RWPE1 (cell line): ENCODE measurements at places on chromosomes 6 and 20.

- DNase-seq = no peak
Measured at GRCh38 chr6:149905371-149905910, 7.5 kb upstream of the RAET1E start.

- no peak for DNase-seq
Measured at GRCh38 chr6:55541024-55541423, 38.0 kb downstream of the HMGCLL1 start.

DNA sequence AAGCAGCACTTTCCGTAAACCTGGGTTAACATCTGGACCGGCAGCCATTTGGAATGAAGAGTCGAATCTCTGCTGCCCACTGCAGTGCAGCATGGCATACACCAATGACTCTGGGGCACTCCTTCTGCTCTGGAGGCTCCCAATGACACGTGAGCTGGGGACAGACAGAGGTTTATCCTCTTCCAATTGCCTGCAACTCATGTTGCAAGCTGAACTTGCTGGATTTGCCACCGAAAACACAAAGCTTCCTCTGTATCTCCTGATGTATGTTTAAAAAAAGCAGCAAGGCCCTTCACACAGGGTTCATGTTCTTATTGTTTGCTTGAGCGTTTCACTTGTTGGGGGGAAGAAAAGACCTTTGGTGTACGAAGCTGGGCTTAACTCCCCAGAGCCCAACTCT, 10.8 kb downstream of the NCOA5 start:
- no peak for DNase-seq

DNA sequence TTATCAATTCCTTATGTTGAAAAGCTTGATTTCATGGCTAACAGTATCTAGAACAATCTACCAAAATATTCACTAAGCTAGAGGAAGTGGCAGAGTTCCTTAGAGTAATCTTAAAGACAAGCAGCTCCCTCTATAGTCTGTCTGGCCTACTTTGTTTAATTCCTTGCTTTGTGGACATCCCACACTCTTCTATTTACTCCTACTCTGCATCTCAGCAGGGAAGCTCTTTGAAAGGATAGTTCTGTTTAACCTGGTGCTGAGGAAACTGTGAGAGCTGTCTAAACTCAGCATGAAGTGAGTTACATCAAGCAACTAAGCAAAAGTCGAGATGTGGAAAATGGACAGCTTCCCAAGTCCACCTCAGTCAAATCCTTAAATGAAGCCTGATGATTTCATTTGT, 4.3 kb downstream of the REV3L start:
- DNase-seq = peak; percentile 13

DNA sequence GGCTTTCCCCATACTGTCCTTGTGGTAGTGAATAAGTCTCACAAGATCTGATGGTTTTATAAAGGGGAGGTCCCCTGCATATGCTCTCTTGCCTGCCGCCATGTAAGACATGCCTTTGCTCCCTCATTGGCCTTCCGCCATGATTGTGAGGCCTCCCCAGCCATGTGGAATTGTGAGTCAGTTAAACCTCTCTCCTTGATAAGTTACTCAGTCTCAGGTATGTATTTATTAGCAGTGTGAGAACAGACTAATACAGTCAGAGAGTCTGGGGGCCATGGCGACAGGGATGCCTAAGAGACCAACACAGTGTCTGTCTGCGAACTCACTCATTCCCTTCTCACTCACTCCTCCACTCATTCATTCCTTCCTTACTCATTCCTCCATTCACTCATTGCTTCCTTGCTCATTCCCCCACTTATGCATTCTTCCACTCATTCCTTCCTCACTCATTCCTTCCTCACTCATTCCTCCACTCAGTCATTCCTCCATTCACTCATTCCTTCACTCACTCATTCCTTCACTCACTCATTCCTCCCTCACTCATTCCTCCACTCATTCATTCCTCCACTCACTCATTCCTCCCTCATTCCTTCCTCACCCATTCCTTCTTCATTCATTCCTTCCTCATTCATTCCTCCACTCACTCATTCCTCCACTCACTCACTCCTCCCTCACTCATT, 137.5 kb upstream of the AGPAT4 start:
- DNase-seq = no peak

DNA sequence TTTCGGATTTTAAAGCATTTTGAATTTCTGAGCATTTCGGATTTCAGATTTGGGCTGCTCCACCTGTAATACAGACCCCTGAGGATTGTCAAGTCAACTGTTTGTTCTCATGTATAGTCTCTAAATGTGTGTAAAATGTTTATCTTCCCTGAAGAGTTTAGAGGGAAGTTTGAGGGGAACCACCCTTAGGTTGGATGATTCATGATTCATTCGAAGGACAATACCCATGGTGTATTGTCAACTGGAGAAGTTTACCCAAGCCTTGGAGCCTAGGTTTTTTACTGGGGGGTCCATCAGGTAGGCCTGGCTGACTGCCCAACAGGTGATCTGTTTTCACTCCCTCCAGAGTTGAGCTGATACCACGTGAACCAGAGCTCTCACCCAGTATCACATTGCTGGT, 18.9 kb downstream of the GSTA4 start:
- DNase-seq = no peak

- peak; percentile 31 for DNase-seq
Measured at GRCh38 chr6:53530346-53530745, 14.6 kb downstream of the GCLC start.

GRCh38 chr6:106747139-106747538, 117.8 kb downstream of the QRSL1 start:
- peak; percentile 41 for DNase-seq

DNA sequence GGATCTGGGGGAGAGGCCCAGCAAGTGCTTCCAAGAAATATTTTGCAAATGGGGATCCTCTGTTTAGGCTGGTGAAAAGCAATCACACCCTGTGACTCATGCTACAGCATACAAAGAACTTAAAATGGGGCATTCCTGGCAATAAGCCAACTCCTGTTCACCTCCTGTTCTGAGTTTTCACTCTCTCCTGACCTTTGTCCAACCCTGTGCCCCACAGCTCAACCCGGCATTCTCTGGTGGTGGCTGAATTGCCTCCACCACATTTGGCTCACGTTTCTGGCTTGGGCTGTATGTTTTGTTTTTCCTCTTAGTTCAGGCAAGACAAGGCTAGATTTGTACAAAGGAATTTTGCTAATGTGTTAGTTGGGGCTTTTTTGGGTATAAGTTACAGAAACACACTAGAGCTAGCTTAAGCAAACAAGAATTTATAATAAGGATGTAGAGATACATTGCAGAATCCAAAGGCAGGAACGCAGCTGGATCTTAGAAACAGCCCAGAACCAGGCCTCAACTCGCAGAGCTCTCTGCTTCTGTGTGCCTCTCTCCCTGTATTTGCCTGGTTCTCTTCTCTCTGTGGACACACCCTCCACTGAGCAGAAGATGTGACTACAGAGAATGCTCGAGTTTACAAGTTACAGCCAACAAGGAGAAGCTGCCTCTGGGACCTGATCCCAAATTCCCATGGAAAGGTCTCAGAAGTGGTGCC, 9.4 kb downstream of the ABCC10 start:
- peak; percentile 96 for DNase-seq

DNA sequence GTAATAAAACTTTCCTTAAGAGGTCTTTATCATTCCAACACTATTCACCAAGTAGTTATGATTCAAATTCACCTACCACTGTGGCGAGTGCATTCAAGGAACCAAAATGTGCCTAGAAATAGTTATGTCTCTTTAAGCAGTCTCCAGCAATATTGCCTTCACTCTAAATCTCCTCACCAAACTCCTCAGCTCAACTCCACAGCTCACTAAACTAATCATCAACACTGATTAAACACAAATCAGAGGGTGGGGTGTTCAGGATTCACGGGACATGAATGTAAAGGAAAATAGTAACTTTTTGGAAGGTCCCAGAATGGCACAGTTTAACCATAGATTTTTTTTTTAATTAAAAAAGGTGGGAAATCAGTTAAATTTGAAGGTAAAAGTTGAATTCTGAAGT, 70.5 kb upstream of the THEMIS start:
- DNase-seq = no peak

DNA sequence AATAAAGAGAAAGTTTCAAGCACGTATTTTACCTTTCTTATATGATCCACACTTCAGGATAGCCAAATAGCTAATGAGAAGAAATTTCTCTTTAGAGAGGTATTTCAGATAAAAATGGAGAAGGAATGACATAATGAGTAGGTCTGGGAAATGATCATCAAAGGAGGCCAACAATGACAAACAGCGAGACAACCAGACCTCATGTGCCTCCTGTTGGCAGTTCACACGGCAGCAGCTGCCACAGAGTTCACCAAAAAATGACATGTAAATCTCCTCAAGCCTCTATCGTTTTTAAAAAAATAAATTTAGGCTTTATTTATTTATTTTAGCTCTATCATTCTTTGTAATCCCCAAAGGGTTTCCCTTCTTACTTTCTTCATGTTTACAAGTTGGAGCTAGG, 47.7 kb downstream of the SLC2A12 start:
- no peak for DNase-seq

- peak; percentile 90 for DNase-seq
Measured at GRCh38 chr20:50034567-50035180, 51.9 kb downstream of the SNAI1 start.

DNA sequence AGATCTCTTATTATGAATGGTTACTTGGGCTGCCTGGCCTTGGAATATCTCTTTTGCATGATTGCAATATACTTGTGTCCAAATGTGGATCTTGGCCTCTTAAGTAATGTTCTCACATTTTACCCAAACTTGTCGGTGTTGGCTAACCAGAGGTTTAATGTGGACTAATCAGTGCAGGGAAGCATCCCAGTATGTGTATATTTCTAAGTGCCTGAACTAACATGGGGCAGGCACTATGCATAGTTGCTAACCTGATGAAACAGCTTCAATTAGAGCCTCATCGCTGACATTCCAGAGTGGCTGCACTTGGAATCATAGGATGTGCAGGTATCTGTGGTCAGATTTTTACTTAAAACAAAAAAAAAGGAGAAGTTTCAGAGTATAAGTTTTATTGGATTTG, 160.0 kb downstream of the PDE7B start:
- no peak for DNase-seq

DNA sequence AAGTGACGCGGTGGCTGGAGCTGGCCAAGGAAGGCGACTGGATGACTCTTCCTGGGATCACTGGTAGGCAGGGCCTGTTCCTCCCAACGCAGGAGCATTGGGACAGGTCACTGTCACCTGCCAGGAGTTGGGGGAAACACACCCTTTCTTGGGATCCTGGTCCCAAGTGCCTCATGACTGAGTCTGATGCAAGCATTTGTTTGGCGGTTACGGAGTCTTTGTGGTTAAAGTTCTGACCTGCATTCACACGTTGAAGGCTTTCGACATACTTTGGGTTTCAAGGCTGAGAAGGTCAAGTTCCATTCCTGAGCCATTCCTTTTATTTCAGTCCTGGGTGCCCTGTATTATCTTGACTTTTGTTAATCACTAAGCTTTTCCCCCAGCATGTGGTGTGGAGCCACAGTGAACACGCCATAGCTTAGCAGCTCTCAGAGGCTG, 6.0 kb downstream of the PNLDC1 start:
- DNase-seq = no peak

DNA sequence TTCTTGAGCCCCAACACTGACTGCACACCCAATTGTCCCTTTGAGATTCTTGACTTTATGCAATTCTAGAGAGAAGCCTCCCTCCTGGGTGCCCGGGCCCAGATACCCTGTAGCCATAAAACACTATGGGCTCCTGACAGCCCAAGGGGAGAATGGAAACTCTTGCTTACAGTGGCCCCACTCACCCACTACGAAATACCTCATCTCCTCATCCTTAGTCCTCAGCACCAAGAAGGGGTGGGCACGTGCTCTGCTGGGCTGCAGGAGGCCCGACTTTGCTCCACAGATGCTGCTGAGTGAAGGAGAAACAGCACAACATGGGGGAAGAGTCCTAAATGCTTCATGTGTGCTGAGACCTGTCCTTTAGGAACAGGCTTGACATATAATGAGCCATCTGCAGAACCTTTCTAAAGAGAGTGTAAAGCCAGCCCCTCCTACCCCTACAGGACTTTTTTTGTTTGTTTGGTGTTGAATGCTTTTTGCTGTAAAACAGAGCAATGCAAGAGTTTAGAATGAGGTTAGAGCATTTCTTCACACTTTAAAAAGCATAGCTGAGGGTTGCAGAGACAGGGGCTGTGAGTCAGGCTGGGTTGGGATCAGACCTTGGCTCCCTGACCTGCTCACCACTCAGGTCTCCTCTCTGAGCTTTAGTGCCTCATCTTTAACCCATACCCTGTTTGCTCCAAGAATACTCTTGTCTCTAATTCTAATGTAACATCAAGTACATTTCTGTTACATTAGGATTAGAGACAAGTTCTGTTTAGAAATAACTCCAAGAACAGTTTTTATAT, 17.6 kb upstream of the SIRPG start:
- no peak for DNase-seq

DNA sequence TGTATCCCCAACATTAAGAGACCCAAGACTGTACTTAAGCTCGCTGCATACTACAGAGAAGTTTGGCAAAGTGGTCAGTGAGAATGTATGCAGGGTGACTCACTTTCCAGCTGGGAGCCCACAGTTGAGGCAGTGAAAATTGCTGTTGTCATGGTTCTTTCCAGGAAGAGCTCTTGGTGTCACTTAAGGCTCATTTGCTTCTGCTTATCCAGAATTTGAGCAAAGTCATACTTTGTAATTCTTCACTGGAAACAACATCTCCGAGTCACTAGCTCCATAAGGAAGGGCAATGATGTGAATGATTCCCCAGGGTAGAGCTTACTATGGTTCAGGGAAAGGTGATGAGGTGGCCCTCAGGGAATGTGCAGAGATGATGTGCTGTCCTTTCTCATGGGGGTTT, 65.4 kb upstream of the FBXL4 start:
- peak; percentile 12 for DNase-seq

- DNase-seq = no peak
Measured at GRCh38 chr6:31626952-31627351, 6.4 kb downstream of the PRRC2A start.

- DNase-seq = peak; percentile 57
Measured at GRCh38 chr6:158417760-158418098, 105.5 kb downstream of the TULP4 start.

DNA sequence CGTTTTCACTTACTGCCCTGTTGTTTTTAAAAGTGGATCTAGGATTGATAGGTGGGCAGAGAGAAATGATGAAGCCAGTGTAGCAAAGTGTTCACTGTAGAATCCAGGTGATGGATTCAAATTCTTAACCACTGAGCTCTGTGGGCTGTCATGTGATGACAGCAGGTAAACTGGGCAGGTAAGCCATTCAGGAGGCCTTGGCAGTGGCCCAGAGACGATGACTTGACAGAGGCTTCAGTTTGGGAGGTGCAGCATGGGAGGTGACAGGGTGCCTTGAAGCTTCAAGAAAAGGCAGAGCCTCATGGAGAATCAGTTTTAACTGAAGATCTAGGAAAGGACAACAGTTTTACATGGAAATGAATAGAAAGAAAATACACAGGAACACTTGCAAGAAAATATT, 2.0 kb downstream of the NAA20 start:
- peak; percentile 51 for DNase-seq

DNA sequence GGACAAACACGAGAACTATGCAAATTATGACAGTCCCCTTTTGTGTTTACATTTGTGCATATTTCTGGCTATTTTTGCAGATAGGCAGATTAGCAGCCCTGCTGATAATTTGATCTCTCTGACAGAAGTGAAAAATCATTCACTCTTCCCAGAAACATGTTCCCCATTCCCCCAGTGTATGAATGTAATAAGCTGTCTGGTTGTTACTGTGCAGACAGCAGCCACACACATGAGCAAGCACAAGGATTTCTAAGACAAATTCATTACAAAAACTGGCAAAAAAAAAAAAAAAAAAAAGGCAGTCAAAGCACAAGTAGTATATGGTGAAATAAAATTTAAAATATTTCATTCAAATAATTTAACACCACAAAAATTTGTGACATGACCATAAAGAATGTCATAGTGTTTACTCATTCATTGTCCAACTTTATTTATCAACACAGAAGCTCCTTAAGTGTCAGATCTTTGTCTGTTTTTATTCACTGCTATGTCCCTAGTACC, 95.5 kb upstream of the VGLL2 start:
- DNase-seq = no peak

- DNase-seq = no peak
Measured at GRCh38 chr6:35161266-35161665, 20.1 kb upstream of the TCP11 start.
